ENCODE measurements at places on chromosomes 12 and 14. TPM values are rescaled to one million over a fixed set of nuclear protein-coding genes. Genes with fewer than 3 reads are reported as not detected.

DNA sequence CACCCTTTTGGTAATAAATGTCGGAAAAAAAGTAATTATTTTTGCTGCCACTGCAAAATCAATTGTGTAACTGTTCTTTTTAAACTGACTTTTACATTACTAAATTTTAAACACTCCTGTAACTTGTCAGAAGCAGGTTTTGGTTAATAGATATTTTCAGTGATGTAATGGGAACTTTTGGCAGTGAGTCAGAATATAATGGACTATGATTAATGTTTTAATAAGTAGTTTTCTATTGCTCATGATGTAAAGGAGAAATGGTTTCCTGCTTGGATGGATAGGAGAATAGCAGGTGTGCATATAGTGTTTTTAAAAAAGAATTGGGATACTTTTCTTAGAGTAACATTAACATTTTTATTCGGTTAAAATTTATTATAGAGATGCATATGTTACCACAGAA, 58.8 kb downstream of the TRMT5 start:
- H3K27ac ChIP-seq: no peak overlapping the region
- DNase-seq: no peak
- no peaks in the 10 kb centered on the region for H3K27me3 ChIP-seq
- no peak overlapping the region for H3K4me3 ChIP-seq
- H3K4me1 ChIP-seq: no peaks in the 10 kb centered on the region

DNA sequence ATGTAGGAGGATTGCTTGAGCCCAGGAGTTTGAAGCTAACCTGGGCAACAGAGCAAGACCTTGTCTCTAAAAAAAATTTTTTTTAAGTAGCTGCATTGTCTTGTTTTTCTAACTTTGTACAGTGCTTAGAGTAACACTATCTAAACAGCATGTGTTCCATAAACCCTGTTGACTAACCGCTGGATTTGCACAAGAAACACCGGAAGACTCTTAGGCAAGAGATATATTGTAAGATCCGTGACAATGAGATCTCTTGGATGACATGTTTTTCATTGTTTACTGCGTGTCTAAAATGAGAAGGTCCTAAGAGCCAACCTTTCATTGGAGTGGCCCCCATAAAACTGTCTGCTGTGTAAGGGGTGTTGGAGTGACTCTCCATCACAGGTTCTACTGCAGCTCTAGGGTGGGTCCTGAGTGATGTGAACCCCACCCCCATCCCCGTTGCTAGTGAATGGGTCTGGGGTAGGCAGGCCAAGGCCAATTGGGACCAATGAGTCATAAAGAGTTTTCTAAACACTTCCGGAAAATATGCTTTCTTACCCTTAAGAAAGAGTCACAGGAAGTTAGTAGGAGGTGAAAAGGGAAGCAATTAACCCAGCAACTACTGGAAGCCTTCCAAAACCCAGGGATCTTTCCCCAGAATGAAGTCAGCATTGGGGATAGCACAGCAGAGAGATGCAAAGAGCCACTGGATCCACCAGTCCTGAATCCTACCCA, 24.3 kb upstream of the PCNX1 start:
- H3K36me3 ChIP-seq: no peaks in the 10 kb centered on the region
- H3K27ac ChIP-seq: no peak overlapping the region
- peaks cover 53% of the 10 kb centered on the region for H3K4me1 ChIP-seq
- no peak overlapping the region for H3K4me3 ChIP-seq
- H3K27me3 ChIP-seq: no peaks in the 10 kb centered on the region
- no peak for DNase-seq

GRCh38 chr12:104058802-104059201, 5.5 kb upstream of the HCFC2 start:
- no peak for DNase-seq
- no peak overlapping the region for H3K27ac ChIP-seq
- no peak overlapping the region for H3K4me3 ChIP-seq
- no peaks in the 10 kb centered on the region for H3K27me3 ChIP-seq
- H3K36me3 ChIP-seq: no peaks in the 10 kb centered on the region
- H3K4me1 ChIP-seq: no peaks in the 10 kb centered on the region

DNA sequence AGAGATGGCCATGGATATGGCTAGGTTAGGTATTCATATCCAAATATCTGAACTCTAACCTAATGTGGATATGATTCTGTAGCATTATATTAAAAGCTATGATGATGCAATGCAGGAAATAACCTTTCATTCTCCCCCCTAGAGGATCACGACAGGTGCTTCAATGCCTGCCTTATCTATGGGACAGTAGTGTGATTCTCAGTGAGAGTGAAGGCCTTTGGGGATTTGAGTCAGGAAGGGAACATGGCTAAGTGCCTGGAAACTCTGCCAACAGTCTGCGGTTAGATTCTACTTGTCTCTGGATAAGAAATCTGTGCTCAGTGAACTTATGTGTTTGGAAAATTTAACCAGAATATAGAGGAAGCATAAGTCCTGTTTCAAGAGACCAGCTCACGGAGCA, 81.8 kb downstream of the SLC38A1 start:
- no peaks in the 10 kb centered on the region for H3K27me3 ChIP-seq
- no peak overlapping the region for H3K27ac ChIP-seq
- no peak overlapping the region for H3K4me3 ChIP-seq
- H3K36me3 ChIP-seq: peaks cover 11% of the 10 kb centered on the region
- H3K4me1 ChIP-seq: no peaks in the 10 kb centered on the region
- no peak for DNase-seq

DNA sequence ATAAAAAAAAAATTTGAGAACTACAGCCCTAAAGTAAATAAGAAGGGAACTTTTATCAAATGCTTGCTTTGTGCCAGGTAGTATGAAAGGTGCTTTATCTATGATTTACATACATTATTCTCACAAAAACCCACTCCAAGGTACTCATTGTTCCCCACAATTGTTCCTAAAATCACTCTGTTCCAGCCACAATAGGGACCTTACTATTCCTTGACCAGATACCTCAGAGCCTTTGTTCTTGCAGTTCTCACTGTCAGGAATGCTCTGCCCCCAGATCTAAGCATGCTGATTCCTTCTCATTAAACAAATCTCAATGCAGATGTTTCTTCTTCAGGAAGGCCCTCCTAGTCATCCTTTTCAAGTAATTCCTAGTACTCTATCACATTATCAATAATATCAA, 60.2 kb downstream of the PPP1R12A start:
- H3K27ac ChIP-seq: no peak overlapping the region
- no peak for DNase-seq
- H3K27me3 ChIP-seq: no peaks in the 10 kb centered on the region
- H3K36me3 ChIP-seq: peaks cover 12% of the 10 kb centered on the region
- peaks cover 10% of the 10 kb centered on the region for H3K4me1 ChIP-seq
- H3K4me3 ChIP-seq: no peak overlapping the region

- no peaks in the 10 kb centered on the region for H3K36me3 ChIP-seq
- peaks cover under 1% of the 10 kb centered on the region for H3K4me1 ChIP-seq
- no peak overlapping the region for H3K27ac ChIP-seq
- DNase-seq: no peak
- no peak overlapping the region for H3K4me3 ChIP-seq
- H3K27me3 ChIP-seq: no peaks in the 10 kb centered on the region
These were observed 34.0 kb downstream of the PYM1 start for GRCh38 chr12:55893723-55894122.

DNA sequence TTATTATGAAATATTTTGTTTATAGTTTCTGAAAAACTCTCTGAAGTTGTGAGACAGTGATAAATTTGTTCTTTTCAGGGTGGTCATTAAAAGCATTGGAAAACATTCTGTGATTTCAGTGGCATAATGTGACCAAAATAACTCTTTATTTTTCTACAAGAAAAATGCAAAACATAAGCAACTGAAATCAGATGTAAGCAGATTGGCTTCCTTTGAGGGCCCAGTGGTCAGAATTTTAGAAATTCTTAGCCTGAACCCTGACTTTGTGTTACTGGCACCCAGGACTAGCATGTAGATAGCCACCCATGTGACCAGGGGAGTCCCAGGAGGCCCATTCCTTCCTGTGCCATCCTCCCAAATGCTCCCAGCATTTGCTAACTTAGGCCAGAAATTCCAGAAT, 145.6 kb upstream of the SLC38A2 start:
- H3K4me1 ChIP-seq: peaks cover 13% of the 10 kb centered on the region
- no peaks in the 10 kb centered on the region for H3K36me3 ChIP-seq
- H3K4me3 ChIP-seq: no peak overlapping the region
- no peak overlapping the region for H3K27ac ChIP-seq

GRCh38 chr14:69320581-69321365, 60.8 kb downstream of the GALNT16 start:
- no peaks in the 10 kb centered on the region for H3K4me1 ChIP-seq
- H3K4me3 ChIP-seq: no peak overlapping the region
- no peaks in the 10 kb centered on the region for H3K27me3 ChIP-seq
- no peaks in the 10 kb centered on the region for H3K36me3 ChIP-seq

GRCh38 chr12:26699237-26699636, 133.8 kb downstream of the ITPR2 start:
- H3K36me3 ChIP-seq: no peaks in the 10 kb centered on the region
- H3K4me3 ChIP-seq: no peak overlapping the region

DNA sequence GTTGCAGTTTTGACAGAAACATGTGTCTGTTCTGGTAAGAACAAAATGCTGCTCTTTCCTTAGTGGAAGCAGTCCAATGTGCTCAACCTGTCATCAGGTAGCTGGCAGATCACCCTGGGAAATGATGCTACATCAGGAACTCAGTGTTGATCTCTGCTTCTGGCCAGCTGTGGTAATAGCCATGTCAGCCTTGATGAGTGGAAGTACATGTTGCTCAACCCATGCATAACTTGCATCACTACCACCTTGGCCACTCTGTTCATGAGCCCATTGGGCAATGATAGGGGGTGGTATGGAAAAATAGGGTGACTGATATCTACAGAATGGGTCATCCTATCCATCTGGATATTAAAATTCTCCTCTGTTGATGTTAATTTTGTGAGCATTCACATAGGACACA, 411.0 kb downstream of the C12orf50 start:
- no peak overlapping the region for H3K27ac ChIP-seq
- H3K36me3 ChIP-seq: no peaks in the 10 kb centered on the region
- DNase-seq: no peak

DNA sequence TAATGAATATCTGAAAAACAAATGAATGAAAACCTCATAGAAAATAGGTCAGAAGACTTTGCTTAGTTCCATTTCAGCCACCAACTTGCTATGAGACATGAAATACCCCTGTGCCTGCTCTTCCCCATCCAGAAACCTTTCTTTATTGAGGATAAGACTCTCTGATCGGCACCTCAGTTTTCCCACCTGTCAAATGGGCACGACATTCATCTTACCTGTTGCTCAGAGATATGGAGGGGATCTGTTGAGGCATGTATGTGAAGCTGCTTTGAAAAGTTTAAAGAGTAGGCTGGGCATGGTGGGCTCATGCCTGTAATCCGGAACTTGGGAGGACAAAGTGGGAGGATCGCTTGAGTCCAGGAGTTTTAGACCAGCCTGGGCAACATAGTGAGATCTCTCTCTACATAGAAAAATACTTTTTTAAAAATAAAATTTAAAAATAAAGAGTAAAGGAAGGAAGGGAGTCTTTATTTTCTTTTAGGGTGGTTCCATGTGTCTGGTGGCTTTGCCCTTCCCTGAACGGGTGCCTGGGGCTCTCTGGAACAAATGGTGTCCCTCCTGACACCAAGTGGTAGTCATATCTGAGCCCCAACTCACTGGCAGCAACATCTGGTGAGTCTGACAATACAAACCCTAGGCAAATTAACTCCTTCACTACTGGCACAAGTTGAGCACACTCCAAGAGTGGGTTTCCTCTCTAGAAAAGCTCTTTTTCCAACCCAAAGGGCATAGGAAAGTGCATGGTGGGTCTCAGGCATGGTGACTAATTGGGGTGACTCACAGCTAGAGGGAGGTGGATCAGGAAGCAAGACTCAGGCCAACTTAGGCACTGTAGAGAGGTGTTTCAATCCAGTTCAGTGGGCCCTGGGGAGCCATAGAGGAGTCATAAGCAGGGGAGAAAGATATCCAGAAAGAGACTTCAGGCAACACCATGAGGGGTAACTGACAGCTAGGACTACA, 42.1 kb downstream of the MAP1LC3B2 start:
- no peak overlapping the region for H3K27ac ChIP-seq
- H3K27me3 ChIP-seq: no peaks in the 10 kb centered on the region
- DNase-seq: no peak
- H3K4me1 ChIP-seq: peaks cover 3% of the 10 kb centered on the region
- H3K4me3 ChIP-seq: no peak overlapping the region

GRCh38 chr12:89490922-89491321, 33.7 kb downstream of the GALNT4 start:
- no peak overlapping the region for H3K27ac ChIP-seq
- no peak for DNase-seq
- no peaks in the 10 kb centered on the region for H3K4me1 ChIP-seq
- H3K4me3 ChIP-seq: no peak overlapping the region
- H3K36me3 ChIP-seq: peaks cover 6% of the 10 kb centered on the region
- H3K27me3 ChIP-seq: no peaks in the 10 kb centered on the region

DNA sequence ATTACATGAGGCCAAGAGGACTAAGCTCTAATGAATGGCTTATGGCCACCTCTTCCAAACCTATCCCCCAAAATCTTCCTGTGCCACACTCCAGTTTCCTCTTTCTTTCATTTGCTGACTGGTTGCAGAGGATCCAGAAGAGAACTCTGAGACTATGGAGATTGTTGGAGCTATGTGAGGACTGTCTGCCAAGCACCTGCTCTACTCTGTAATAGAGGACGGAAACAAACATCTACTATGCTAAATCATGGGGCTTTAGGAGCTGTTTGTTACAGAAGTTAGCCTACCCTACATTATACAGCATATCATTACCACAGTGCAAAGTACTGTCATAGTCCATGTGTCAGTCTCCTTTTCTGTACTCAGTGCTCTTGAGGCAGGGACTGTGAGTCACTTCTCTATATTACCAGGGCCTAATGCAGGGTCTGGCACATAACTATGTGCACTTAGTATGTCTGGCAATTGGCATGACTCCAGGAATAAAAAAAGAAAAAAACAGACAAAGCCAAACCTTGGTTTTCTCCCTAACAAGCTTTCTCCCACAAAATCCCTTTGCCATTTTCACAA, 95.1 kb downstream of the RPAP3 start:
- no peaks in the 10 kb centered on the region for H3K36me3 ChIP-seq
- no peak overlapping the region for H3K4me3 ChIP-seq
- DNase-seq: no peak
- no peak overlapping the region for H3K27ac ChIP-seq

The CLEC4D gene
- not detected for total RNA-seq

The TDRD9 gene
- 0.44 TPM for total RNA-seq

The KRT83 gene
- total RNA-seq: not detected

Measured in CD8-positive, alpha-beta memory T cell (primary cell).